ENCODE measurements at places on chromosomes 3 and 15.
A peak's percentile ranks its signal among the peaks of the same experiment; 100 is the strongest.

DNA sequence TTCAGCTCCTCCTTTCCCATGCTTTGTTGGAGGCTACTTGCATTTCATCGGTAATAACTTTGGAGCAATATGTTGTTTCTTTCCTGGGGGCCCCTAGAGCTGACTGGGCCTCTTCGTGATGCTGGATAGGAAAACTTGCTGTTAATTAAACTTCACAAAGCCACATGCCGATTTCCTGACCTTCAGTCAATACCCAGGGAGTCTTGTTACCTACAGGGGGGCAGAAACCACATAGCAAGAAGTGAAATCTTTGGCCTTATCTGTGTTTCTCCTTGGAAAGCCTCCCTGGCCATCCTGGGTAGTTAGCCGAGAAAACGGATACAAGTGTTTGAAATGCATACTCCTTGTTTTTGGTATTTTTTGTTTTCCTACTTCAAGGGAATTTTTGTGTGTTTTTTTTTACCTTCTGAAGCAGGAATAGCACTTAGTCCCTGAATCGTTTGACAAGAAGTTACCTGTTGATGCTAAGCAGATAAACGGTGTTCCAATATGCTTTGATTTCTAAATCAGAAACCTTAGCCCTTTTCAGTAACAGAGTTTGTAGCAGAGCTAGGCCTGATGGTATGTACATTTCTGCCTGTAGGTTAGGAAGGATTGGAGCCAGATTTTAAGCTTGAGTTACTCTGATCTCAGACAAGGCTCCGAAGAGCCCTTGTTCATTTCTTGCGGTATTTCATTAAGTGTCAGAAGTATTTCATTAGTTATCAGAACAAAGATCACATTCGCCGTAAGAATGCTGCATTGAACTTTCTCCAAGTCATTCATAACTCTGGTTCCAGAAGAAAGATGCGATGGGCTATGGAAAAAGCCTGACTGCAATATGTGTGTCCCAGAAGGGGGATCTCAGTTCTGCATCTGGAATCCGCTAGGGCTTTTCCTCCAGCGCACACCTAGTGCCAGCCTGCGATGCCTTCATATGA lies 111.5 kb downstream of the THSD4 start:
- no peak for ATAC-seq

DNA sequence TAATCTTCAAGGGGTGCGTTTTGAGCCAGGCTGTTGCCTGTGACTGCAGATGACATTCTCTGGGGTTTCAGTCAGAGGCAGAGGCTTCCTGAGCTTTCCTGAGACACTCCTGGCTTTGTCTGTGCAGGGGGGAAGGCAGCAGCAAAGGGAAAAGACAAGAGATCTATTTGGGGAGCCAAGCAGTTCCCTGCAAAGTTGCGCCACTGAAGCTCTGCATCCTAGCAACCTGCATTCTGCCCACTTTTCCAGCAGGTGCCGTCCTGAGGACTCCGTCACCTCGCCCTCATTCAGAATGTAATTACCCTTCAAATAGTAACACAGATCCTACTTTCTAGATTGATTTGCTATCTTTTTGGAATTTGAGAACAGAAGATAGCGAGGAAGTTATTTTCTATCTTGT lies 1.9 kb upstream of the TMEM158 start:
- no peak for ATAC-seq

DNA sequence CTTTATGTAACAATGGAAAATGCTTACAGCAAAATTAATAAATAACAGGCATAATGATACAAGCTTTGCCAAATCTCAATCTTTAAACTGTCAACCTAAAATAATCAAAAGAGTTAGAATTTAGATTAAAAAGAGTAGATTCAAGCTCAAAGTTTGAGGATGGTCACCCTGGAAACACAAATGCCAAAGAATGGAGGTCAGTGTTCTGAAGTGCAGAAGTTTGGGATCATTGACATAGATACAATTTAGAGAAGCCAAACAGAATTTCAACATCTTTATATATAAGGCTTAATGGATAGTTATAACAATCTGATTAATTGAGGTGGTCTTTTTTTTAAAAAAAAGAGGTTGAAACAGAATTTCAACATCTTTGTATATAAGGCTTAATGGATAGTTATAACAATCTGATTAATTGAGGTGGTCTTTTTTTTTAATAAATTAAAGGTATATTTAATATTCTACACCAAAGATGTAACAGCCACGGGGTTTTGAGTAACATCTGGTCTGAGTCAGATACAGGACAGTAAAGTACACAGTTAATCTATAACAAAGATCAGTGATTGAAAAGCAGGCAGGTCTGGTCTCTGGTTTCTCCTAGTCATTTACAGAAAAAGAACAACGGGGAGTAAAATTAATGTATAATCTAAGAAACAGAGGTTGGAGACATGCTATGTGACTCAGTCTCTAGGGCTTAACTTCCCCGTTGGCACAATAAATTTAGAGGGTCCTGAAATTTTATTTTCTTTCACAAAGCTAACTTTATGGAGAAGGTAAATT lies 490.7 kb downstream of the GBE1 start:
- no peak for ATAC-seq

DNA sequence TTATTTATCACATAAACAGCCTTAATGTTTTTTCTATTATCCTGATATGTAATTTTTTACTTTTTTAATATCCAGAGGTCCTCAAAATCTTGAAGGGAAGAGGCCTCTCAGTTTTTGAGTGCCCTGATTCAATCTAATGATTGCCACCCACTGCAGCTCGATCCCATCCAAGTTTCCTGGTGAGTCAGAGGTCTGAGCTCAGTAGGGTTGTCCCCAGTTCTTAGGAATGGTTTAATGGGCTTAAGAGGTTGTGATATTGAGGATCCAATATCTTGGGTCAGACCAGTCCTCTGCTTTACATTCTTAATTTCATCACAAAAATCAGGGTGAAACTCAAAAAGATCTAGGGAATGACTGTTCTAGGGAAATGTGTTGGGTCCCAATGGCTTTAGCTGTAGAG lies 238.5 kb downstream of the NSUN3 start:
- no peak for ATAC-seq

- no peak for ATAC-seq
Observed at GRCh38 chr3:194982472-194982871, 288.5 kb downstream of the XXYLT1 start.

- peak; percentile 46 for ATAC-seq
Observed at GRCh38 chr3:8529738-8530525, 28.3 kb downstream of the LMCD1 start.

DNA sequence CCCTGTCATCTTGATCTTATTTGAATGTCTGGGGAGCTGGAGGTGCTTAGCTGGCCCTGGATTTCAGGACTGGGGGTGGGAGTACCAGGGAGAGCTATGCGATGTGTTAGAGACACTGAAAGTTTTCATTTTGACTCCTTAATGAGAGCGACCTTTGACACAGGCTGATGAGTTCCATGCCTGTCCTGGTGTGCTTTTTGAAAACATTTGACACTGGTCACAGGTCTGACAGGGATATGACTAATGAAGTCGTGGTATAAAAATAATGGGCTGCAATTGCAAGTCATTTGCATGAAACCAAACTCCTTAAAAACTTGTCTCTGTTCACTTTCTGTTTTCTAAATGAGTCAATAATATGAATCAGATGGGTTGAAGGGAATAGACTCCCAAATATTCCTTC lies 81.9 kb downstream of the MECOM start:
- no peak for ATAC-seq

DNA sequence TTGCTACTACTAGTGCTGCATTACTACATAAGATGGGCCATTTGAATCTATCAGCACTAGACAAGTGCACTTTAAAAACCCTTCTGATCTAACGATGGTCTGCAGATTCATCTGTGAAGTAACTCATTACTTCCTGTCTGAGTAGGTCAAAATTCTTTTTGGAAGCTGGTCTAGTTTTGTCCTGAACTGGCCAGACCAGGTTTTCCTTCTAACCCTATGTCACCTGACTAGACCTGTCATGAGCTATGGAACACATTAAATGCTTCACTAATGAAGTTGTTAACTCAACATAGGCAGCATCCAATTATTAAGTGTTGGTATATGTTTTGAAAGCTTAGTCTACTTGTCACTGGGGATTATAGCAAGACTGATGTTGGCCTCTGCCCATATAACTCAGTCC lies 10.1 kb upstream of the RBM5 start:
- ATAC-seq: no peak

GRCh38 chr3:160811237-160811548 lies 55.2 kb downstream of the PPM1L start:
- ATAC-seq: peak; percentile 47

GRCh38 chr15:43762824-43763223 lies 13.9 kb downstream of the ELL3 start:
- ATAC-seq: no peak

DNA sequence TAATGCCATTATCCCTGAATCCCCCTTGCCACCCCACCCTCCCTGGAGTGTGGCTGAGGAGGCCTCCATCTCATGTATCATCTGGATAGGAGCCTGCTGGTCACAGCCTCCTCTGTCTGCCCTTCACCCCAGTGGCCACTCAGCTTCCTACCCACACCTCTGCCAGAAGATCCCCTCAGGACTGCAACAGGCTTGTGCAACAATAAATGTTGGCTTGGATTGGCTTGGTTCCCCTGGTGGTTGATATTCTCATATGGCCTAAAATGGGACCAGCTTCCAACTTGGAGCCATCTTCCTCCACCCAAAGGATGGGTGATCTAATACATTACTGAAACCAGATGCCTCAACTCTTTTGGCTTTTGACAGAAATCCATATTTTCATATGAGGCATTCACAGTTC lies 34.9 kb downstream of the VIPR1 start:
- no peak for ATAC-seq

- no peak for ATAC-seq
Observed at GRCh38 chr3:160951642-160952487, 153.3 kb downstream of the B3GALNT1 start.

DNA sequence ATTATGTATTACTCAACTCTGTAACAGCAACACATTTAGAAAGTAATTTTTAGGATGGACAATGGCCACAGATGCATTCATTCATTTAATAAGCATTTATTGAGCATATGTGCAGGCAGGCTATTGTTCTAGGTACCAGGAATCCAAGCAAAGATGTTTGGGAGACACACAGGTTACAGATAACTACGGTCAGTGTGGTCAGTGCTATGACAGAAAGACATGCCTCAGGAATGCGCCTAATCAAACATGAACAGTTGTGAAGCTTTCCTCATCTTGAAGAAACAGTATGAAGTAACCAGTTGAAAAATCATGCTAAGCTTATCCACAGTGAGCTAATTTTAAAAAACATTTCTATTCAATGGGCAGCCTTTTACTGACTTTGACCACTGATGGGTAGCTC lies 155.4 kb upstream of the CCDC54 start:
- ATAC-seq: no peak

DNA sequence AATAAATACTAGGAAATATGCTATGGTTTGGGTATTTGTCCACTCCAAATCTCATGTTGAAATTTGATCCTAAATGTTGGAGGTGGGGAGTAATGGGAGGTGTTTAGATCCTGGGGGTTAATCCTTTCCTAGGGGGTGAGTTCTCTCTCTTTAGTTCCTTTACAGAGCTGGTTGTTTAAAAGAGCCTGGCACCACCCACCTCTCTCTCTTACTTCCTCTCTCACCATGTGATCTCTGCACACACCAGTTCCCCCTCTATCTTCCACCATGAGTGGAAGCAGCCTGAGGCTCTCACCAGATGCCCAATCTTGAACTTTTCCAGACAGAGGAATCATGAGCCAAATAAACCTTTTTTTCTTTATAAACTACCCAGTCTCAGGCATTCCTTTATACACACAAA lies 10.5 kb downstream of the SLC24A5 start:
- ATAC-seq: no peak

DNA sequence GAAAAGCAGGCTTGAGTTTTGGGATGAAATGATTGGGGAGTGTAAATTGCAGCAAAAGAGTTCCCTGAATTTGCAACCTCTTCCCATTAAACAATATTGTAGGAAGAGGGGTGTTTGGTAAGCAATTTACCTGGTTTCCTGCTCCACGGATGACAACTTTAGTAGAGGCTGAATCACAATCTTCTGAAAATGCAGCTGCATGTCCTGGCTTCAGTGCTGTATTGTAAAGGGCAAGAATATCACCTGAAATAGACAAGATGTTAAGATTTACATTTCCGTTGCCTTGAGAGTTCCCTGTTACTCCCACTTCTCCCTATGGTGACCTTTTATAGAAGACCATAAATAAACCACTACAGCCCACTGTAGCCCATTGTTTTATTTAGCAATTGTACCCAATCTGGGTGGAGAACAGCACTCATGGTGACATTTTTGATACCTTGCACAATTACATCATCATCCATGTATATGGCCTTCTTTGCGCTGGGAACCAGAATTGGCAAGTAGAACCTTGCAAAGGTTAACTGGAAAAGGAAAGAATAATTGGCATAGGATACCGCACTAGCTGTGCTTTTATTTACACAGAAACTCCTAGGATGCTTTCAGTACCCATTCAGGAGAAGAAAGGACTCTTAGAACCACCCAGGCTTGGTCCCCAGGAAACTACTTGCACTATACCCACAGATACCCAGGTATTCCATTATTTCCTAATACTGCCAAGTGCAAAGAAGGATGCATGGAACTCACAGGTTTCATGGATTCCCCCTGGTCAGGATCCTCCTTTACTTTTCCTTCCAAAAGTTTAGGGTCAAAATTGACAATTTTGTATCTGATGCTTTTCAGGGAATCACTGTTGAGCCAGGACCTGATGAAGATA lies 9.6 kb downstream of the GLT8D1 start:
- no peak for ATAC-seq
